ENCODE measurements at places on chromosomes 7 and 10.

GRCh38 chr10:119543814-119544642 is 1.5 kb upstream of the RGS10 start:
- no peak for DNase-seq

- DNase-seq: no peak
These were observed 71.9 kb downstream of the WIPF3 start for GRCh38 chr7:29878081-29878688.

DNA sequence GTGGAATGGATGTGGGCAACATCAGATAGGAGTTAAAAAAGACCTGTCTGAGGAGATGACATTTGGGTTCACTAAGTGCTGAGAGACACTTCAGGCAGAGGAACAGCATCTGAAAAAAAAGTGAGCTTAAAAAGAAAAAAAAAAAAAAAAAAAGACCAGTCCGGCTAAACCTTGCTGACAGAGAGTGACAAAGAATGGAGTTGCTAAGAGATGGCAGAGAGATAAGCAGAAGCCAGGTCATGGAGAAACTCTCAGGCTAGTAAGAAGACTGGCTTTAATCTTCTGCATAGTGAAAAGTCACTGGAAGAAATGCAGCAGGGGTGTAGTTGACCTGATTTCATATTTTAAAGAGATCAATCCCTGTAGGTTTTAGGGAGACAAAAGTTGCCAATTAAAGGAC is 711.1 kb upstream of the SEMA3D start:
- no peak for DNase-seq

GRCh38 chr7:22351329-22351692 is 5.6 kb downstream of the RAPGEF5 start:
- DNase-seq: peak; percentile 89

DNA sequence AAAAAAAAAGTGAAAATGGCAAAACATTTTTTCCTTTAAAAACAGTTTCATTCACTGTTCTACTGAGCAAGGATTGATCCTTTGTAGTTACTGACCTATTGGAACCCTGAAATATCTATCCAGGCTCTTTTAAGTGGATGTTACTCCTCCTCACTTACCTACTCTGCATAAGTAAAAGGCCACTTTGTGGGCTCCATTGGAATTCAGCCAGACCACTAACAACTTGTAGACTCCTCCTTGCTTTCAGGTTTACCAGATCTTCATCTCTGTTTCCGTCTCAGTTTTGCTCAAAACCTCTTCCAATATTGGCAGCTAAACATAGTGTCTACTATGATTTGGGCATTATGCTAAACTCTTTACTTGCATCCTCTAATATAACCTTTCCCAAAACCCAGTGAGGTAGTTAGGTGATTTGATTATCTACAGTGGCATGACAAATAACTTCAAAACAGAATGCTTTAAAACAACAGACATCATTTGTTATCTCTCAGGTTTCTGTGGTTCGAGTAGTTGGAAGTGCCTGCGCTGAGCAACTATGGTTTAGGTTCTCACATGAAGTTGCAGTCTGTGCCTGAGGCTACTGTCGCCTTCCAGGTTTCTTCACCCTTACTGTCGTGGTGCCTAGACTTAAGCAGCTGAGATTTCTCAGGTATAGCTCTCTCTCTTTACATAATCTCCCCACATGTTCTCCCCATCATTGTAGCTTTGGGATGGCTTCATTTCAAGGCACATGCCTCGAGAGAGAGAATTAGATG is 698.2 kb downstream of the REEP3 start:
- DNase-seq: no peak

GRCh38 chr10:98265403-98266378 is 2.3 kb downstream of the LOXL4 start:
- DNase-seq: no peak

- no peak for DNase-seq
These were observed 464 bp downstream of the KIAA1217 start for GRCh38 chr10:24209432-24209771.

GRCh38 chr10:91105269-91105668 is 115.2 kb upstream of the PCGF5 start:
- no peak for DNase-seq

GRCh38 chr7:3201306-3201705 is 99.7 kb upstream of the SDK1 start:
- DNase-seq: no peak

GRCh38 chr7:14229047-14229446 is 239.6 kb upstream of the ETV1 start:
- no peak for DNase-seq

- DNase-seq: no peak
These were observed 22.9 kb upstream of the GPR22 start for GRCh38 chr7:107446988-107447387.

DNA sequence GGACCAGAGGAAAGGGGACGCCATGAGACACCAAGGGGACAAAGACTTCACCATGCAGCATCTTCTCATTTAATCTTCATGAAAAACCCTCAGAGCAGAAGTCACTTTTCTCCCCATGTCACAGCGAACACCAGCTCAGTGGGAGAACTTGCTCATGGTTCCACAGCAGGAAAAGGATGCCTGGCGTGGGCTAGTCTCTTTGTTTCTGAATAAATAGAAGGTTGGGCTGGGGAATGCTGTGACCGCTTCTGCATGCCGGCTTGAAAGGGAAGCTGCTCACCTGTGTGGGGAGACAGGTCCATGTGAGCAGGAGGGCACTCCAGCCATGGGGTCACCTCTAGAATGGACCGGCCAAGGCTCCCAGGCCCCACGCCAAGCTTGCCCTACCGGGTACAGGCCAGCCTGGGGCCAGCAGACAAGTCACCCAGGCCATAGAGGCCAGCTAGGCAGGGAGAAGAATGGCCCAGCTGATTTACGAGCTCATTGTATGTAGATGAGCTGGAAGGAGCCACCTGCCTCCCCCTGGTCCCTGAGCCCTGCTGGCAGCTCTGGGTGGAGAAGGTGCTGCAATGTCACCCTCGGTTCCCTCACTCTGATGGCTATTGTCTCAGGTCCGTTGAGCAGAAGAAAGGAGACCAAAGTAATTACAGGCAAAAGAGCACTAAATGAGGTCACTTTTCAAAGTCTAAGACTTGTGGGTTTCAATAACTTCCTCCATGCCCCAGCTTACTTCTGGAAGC is 82.0 kb upstream of the PDZD8 start:
- no peak for DNase-seq

- DNase-seq: no peak
These were observed 143.0 kb downstream of the TSPAN12 start for GRCh38 chr7:120714945-120715344.

- DNase-seq: peak; percentile 14
These were observed 26.2 kb downstream of the ADK start for GRCh38 chr10:74177140-74177677.

DNA sequence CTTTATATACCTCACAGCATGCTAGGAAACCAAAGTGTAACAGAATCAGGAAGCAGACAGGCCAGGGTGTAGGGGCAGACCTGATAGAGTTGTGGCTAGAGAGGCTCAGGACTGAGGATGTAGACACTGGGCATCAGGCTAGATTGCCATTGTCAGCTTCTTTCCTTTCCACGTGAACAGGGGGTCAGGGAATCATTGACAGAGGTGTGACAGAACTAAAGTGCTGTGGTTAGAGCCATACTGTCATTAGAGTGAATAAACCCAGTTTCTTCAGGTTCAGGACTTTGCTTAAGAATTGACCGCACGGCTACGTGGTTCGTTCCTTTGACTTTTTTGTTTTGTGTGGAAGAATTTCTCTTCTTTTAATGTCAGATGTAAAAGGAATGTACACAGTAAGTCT is 90.7 kb downstream of the CALD1 start:
- no peak for DNase-seq

- DNase-seq: no peak
These were observed 17.7 kb upstream of the ASB4 start for GRCh38 chr7:95467912-95468607.

- DNase-seq: peak; percentile 77
These were observed 4.5 kb downstream of the KAZALD1 start for GRCh38 chr10:101066146-101066895.

DNA sequence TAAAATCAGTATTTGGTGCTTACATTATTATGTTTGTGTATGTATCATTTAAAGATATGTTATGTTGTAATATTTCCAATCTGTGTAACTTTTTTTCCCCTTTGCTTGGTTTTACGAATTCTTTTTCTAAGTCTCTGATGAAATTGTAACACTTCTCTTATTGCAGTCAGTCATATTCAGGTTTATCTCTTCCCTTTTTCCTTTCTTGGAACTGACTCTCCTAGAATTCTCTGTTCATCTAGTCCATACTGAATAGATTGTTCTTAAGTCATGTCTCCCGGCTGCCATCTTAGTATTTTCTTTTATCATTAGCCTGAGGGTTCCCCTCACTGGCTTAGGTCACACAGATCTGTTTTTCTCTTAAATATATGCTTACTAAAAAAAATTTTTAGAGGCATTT is 44.6 kb downstream of the PHTF2 start:
- DNase-seq: no peak

DNA sequence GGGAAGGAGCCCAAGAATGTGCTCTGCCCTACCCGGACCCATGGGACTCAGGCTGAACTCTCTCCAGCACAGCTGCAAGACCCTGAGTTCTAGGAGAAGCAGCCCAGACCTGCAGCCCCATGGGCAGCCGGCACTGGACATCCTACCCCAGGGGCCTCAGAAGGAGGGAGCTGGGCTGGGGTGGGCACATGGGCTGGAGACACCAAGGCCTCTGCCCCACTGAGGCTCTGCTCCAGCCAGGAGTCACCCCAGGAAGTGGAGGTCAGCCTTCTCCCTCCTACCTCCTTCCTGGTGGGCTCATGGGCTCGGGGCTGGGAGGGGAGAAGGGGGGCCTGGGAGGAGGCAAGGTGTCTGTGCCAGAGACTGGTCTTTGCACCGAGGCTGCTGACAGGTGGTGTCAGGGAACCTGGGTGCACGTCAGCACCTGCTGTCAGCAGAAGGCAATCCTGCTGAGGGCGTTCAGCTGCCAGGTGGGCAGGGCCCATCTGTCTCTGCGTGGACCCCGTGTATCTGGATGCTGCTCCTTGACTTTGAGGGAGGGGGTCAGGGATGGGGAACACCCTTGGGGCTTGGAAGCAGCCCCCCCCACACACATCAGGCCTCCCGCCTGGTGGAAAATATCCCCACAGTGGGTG is 95.2 kb downstream of the PDGFA start:
- DNase-seq: no peak

- DNase-seq: no peak
These were observed 15.3 kb downstream of the KCNH2 start for GRCh38 chr7:150962553-150963399.

GRCh38 chr7:25759748-25760147 is 392.2 kb upstream of the NFE2L3 start:
- no peak for DNase-seq

GRCh38 chr10:70528741-70529362 is 50.3 kb downstream of the PALD1 start:
- peak; percentile 26 for DNase-seq

- DNase-seq: no peak
These were observed 53.5 kb downstream of the GLI3 start for GRCh38 chr7:42183547-42183946.

DNA sequence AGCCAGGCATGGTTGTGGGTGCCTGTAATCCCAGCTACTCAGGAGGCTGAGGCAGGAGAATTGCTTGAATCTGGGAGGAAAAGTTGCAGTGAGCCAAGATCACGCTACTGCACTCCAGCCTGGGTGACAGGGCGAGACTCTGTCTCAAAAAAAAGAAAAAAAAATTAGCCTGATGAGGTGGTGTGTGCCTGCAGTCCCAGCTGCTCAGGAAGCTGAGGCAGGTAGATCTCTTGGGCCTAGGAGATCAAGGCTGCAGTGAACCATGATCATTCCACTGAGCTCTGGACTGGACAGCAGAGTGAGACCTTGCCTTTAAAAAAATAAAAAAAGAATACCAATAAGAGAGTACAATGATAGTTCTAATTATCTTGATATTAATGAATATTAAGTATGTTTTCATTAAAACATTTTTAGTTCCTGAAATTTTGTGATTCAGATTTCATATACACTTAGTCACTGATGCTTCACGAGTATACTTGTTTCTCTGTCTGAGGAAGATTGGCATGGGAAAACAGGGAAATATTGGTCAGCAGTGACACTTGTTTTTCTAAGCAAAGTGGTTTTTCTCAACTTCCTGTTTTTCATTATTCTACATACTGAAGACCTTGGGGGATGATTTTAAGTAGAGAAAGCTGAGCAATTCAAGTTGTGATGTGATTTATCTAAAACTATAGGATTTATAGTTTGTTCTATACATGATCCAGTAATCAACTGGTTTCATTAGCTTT is 76.8 kb downstream of the ADK start:
- no peak for DNase-seq

DNA sequence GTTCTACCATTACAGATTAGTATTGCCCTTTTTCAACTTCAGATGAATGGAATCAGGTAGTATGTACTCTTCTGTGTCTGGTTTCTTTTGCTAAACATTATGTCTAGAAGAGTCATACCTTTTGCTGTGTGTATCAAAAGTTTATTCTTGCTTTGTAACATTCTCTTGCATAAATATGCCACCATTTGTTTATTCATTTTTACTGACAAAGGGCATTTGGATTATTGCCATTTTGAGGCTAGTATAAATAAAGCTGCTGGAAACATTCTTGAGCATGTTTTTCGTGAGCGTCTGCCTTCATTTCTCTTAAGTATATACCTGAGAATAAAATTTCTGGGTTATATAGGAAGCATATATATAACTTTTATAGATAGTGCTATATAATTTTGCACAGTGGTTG is 121.7 kb upstream of the CSTF2T start:
- no peak for DNase-seq

GRCh38 chr7:12385364-12385786 is 18.3 kb downstream of the VWDE start:
- DNase-seq: no peak

GRCh38 chr7:115491744-115492380 is 538.7 kb downstream of the TFEC start:
- no peak for DNase-seq

GRCh38 chr10:7797582-7797981 is 9.6 kb downstream of the ATP5F1C start:
- no peak for DNase-seq

- no peak for DNase-seq
These were observed 101.8 kb upstream of the WAC start for GRCh38 chr10:28431139-28431538.

Data from NCI-H526 (cell line).